Heart right ventricle (tissue), 16 donors: ENCODE measurements at places on chromosomes 5 and 9. TPM values are rescaled to one million over a fixed set of nuclear protein-coding genes. Genes with fewer than 3 reads are reported as not detected.

DNA sequence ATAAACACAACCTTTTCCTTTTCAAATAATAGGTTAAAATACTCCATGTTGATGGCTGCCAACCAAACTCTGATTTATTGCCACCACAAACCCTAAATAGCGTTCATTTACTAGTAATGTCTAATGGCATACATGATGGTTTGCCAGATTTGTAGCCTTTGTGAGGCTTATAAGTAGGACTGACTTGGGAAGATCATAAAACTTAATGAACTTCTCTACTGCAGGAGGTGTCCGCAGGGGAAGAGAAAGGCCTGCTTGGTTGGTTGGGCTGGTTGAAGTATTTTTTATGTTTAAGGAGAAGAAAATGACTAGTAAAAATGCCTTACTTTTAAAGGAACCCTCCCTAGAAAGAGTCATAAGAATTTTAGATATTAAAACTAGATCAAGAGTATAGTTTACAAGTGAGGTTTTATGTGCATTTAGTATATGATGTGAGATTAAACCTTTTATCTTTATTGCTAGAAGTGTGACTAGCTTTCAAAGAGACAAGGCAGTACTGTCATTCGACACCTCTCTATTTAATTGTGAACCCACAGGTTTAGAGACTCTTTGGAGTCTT, 5.0 kb downstream of the PBX3 start:
- no peak for DNase-seq

GRCh38 chr9:133727876-133728441, 10.2 kb downstream of the SARDH start:
- DNase-seq, result no peak

DNA sequence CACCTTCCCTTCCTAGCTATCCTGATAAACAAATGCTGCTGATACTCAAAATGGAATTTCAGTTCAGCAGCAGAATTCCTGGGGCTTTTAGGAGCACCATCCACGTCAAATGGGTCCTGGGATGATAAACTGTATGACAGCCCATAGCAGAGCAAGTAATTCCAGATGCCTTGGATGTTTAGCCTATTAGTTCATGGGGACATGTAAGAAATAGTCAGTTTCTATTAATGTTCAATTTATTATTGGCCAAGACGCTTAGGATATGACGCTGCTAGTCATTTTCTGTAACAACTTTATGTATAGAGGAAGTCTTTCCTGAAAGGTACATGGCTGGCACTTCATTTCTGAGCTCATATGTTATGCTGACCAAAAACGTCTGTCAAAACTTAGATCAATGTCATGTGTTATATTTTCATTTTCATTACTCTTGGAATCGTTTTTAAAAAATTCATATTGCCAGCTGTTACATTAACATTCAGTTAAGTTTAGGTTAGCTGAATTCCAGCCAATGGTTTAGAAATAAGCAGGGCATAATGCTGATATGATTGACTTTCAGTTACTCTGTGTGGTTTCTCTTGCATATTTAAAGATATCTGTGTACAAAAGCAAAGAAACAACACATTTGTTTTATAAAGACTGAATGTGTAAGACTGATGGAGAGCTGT, 243.8 kb downstream of the CSNK1G3 start:
- no peak for DNase-seq

BTNL3 gene
- total RNA-seq, result not detected

HTR1A gene
- total RNA-seq, result not detected
